IMR-90 (cell line): ENCODE measurements at places on chromosomes 5 and 9. TPM values are rescaled to one million over a fixed set of nuclear protein-coding genes. Genes with fewer than 3 reads are reported as not detected.
A peak's percentile ranks its signal among the peaks of the same experiment; 100 is the strongest.

DNA sequence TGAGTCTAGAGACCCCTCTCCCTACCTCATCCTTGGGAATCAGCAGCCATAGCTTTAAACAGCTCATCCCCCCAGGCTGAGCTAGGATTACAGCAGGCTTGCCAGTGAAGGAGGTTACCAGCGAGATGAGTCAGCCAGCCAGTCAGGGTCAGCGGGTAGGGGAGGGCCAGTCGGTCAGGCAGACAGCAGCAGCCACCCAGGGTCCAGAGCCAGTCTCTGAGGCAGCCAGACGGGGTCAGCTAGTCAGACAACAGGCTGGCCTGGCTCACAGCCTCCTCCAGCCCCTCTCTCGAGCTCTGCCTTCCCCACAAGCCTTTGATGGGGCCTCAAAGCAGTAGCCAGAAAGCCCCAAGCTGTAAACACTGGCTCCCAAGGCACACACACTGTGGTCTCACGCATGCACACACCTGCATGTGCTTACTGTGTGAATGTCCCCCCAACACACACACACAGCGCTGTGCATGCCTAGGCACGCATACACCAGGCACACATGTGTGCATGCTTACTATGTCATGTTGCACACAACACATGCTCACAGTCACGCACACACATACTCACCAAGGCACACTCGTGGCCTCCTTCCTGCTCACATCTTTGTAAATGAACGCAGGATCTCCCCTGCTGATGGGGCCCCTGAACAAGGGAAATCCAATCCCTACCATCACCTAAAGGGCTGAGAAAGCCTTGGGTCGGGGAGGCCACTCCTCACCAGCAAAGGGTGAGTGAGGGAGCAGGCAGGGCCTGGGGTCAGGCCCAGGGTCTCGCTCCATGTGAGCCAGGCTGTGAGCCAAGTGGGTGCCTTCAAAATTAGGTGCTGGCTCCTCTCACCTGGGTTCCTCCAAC, 28.2 kb upstream of the CPLX2 start:
- peaks cover 1% of the 10 kb centered on the region; the same call in 1 of the 2 replicates for H3K27me3 ChIP-seq
- H3K27ac ChIP-seq: no peak overlapping the region
- peaks cover 4% of the 10 kb centered on the region; the same call in 1 of the 2 replicates for H3K4me1 ChIP-seq
- H3K4me3 ChIP-seq: no peak overlapping the region

- no peaks in the 10 kb centered on the region; the same call in 1 of the 2 replicates for H3K4me1 ChIP-seq
- no peaks in the 10 kb centered on the region for H3K36me3 ChIP-seq
Measured at GRCh38 chr9:107869111-107869510, 379.5 kb upstream of the KLF4 start.

DNA sequence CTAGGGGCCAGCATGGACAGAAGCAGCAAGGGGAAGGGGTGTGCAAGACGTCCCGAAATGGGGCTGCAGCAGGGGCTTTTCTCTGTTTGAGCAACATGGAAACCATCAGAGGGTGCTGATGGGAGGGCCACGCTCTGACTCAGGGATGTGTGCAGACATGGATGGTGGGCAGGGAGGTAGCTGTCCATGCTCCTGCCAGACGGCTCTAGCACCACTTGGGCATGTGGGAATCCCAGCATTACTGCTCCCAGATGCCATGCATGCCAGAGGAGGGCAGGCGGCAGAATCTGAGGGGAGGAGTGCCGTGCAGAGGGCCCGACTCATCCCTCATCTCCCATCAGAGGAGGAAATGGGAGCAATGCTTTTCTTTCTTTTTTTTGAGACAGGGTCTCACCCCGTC, 45.6 kb upstream of the SLC25A51 start:
- H3K36me3 ChIP-seq: peaks cover 78% of the 10 kb centered on the region
- H3K4me3 ChIP-seq: no peak overlapping the region
- peaks cover 34% of the 10 kb centered on the region for H3K4me1 ChIP-seq
- no peak for DNase-seq
- H3K27me3 ChIP-seq: no peaks in the 10 kb centered on the region
- H3K27ac ChIP-seq: 0 out of 2 replicates have a peak overlapping the region, but pooled peaks have one; percentile 4

DNA sequence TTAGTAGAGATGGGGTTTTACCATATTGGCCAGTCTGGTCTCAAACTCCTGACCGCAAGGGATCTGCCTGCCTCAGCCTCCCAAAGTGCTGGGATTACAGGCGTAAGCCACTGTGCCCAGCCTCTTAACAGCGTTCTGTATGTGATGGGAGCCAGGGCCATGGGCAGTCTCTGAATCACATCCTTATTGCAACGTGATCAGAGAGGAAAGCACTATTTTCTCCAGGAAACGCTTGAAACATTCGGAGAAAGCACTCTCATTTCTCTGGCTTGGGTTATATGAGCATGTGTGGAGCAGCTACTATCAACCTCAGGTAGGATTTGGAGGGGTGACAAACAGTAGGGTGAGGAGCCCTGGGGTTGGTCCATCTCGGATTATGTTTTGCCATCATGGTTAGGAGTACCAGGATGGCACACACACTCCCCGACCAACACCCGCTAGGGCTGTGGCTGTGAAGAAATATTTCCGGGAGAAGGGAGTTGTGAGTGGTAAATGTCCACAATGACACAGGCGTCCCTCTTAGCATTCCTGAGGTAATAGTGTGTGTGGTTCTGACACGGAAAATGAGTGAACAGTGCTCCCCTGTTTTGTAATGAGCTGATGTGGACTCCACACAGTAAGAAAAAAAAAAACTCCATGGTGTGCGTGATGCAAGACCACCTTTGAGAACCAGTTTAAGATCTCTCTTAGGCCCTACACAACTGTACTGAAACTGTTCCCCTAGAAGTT, 406.2 kb upstream of the ZNF608 start:
- H3K36me3 ChIP-seq: no peaks in the 10 kb centered on the region
- H3K4me1 ChIP-seq: no peaks in the 10 kb centered on the region; the same call in 1 of the 2 replicates
- H3K27me3 ChIP-seq: no peaks in the 10 kb centered on the region
- no peak for DNase-seq

GRCh38 chr5:81544351-81545018, 150.6 kb upstream of the ACOT12 start:
- DNase-seq: peak; percentile 8
- H3K4me1 ChIP-seq: no peaks in the 10 kb centered on the region
- H3K27ac ChIP-seq: no peak overlapping the region
- no peaks in the 10 kb centered on the region for H3K36me3 ChIP-seq
- no peak overlapping the region for H3K4me3 ChIP-seq

DNA sequence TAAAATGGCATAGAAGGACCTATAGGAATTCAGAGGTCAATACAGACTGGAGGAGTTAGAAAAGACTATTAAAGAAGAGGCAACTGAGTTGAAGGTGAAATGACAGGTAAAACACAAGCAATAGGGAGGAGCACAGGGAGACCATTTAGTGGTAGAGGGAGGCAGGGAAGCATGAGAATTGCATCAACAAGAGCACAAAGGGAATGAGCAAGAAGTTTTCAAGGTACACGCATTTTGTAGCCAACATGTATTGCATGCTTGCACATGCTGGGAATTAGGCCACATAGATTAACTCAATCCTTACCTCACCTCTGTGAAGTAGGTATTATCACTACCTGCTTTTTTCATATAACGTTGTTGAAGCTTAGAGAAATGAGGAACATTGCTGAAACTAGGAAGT, 42.3 kb downstream of the PLPP1 start:
- no peaks in the 10 kb centered on the region for H3K27me3 ChIP-seq
- H3K27ac ChIP-seq: no peak overlapping the region
- no peak for DNase-seq
- no peaks in the 10 kb centered on the region for H3K4me1 ChIP-seq

DNA sequence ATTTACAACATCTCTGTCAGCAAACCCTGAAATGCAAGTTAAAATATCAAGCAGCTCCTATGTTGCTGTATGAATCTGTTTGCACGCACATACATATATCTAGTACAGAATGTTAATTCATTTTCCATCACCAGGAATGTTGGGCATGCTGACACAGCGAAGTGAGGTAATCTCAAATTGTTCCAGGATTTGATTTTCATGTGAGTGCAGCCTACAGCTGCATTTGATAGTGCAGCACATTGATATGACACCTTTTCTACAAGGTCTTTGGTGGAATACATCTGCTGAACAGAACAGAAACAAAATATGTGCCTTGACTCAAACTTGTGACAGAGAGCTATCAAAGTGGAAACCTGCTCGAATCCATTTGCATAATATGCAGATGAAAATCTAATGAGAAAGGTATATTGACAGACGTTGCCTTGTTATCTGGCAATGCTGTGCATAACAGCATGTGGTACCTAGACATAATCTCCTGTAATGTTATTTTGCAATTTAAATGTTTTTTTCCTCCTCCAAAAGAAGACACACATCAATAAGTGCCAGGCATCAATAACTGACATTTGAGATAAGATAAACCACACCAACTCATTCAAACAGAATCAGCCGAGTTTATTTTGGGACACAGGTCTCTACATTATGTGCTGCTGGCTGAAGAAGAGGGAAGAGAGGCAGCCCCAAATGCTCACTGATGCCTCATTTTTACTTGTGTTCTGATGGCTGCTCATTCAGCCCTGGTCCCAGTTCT, 512.2 kb downstream of the ZNF608 start:
- no peaks in the 10 kb centered on the region for H3K4me1 ChIP-seq
- no peak overlapping the region for H3K27ac ChIP-seq
- no peaks in the 10 kb centered on the region for H3K36me3 ChIP-seq
- H3K4me3 ChIP-seq: no peak overlapping the region

DNA sequence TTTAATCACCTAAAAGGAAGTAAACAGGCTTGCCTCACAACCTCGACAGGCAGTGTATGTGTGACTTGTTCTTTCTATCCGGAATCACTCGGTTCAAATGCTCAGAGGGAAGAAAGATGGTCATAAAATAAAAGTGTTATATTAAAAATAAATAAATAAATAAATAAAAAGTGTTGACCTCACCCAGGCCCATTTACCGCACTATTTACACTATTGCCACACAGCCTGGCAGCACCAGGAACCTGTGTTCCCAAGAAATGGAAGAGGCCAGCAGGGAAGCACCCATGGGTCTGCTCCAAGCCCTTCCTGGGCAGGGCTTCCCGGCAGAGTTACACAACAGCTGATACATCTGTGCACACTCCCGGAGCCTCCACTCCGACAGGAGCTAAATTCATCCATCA, 127.9 kb downstream of the EFNA5 start:
- H3K4me3 ChIP-seq: no peak overlapping the region
- peak; percentile 40 for DNase-seq
- H3K4me1 ChIP-seq: peaks cover 4% of the 10 kb centered on the region; the same call in 1 of the 2 replicates
- no peak overlapping the region for H3K27ac ChIP-seq

DNA sequence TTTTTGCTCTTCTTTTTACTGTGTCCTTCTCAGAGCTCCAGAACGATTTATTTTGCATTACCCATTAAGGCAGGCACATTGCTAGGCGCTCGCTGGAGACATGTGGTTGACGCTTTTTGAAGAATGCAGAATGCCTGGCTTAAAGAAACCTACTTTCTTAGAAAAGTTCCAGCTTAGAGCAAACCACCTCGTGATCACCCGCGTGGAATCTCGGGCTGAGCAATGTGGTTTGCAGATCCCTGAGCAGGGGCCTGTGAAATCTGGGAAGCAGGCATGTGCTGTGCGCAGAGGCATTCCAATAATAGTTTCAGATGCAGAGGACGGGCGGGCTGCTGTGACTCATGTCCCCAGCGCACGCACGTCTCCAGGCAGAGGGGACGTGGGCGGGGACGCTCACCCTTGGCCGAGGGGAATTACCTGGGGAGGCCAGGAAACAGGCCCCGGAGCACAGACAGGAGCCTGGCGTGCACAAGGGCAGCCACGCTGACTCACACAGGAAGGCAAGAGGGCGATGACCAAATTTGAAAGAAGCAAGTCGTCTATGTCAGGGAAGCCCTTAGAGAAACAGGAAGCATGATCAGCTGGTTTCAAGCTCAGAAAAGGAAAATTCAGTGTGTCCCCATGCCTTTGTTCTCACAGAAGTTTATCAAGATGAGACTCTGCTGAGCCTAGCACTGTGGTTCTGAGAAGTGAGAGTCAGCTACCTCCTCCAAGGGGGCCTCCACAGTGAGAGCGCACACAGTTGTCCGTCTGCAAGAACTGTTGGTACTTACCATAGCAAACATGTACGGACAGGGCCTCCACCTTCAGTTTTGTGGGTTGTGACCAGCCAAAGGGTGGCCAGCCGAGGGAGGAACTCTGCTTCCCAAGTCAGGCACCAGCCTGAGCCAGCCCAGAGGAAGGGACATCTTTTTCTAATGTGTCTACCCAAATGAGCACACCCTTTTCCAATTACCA, 218.6 kb downstream of the PIK3R1 start:
- H3K4me1 ChIP-seq: peaks cover 7% of the 10 kb centered on the region; the same call in 1 of the 2 replicates
- H3K27me3 ChIP-seq: no peaks in the 10 kb centered on the region
- peak; percentile 96 for DNase-seq
- no peaks in the 10 kb centered on the region for H3K36me3 ChIP-seq
- no peak overlapping the region for H3K4me3 ChIP-seq

C1QTNF3 gene
- total RNA-seq: 0.28 and 1.4 TPM in 2 replicates

TXNDC8 gene
- not detected in 2 replicates for total RNA-seq
